ENCODE measurements at places on chromosomes 5 and 9.
A peak's percentile ranks its signal among the peaks of the same experiment; 100 is the strongest.

DNA sequence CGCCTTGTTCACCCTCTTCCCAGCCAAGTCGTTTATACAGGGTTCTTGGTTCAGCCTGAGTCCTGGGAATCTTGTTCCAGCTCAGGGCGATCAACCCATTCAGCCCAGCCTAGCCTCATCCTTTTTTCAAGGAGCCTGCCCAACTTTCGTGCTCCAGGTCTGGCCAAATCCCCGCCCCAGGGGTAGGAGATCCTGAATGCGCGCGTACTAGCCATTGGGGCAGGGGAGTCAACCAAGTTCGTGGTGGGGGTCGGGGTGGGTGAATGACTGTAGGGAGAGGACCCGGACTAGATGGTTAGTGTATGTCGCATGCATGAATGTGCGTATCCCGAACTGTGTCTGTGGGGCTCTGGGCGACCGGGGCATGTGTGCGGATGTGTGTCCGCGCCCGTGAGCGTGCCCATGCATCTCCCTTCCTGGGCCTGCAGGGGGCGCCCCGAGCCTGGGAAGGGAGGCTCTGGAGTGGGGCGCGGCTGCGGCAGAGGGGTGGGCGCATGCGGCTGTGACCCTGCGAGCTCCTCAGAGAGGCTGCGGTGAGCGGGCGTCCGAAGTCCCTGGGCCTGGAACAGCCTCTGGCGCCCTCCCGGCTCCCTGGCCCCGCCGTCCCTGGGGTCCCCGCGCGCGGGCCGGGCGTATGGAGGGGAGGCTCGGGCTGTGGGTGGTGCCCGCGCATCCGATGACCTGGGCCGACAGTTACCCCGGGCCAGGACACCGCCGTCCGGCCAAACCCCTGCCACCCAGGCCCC is 8.7 kb downstream of the CCL21 start:
- DNase-seq: peak; percentile 58

DNA sequence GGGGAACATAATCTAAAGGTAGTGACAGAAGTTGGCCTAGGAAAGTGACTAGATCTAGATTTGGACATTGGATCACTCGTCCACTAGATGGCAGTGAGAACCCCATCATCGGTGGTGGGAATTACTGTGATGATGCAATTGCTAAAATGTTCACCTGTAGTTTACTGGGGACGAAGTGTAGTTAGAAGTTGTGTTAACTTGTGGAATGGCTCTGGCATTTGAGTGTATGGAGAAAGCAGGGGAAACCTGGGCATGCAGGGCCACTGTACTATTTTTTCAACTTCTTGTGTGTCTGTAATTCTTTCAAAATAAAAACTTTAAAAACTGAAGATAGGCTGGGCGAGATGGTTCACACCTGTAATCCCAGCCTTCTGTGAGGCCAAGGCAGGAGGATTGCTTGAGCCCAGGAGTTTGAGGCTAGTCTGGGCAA is 75.5 kb downstream of the PHAX start:
- peak; percentile 44 for DNase-seq

DNA sequence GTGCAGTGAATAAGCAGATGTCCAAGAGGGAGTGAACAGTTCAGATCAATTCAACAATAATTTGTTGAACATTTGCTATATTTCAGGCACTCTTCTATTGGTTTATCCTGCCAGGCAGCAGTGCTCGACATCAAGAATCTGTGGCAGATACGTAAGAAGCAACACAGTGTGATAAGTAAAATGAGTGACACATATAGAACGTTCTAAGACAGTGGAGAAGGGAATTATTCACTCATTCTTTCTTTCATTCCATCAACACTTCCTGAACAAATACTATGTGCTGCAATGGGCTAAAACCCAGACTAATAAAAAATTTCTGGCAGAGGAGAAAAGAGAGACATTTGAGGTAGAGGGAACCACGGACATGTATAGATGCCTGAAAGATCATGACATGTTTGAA is 89.9 kb upstream of the GLIS3 start:
- DNase-seq: no peak

DNA sequence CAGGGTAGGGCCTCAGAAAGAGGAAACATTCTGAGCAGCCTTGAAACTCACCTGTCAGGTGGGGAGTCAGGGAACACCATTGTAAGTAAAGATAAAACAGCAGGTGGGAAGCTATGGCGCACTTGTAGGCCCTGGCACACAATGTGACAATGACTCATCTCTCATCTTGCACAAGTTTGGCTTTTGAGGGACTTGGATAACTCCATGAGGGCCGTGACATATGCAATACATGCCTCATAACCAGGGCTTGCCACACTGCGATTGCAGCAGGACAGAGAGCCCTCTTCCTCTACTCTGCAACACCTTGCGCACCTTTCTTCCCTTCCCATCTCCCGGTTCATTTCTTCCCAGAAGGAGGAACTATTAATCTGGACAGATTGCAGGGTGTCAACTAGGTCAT is 144.9 kb downstream of the CEP120 start:
- no peak for DNase-seq

GRCh38 chr5:17398431-17398830 is 99.6 kb upstream of the TAF11L2 start:
- DNase-seq: no peak

- DNase-seq: no peak
Measured at GRCh38 chr5:17401470-17402288, 96.4 kb upstream of the TAF11L2 start.

- DNase-seq: no peak
Measured at GRCh38 chr5:63962279-63962678, at the start of gene HTR1A. TSS of gene HTR1A (minus strand) at chr5:63962445. CDS start at chr5:63961719, 726 bp downstream.

DNA sequence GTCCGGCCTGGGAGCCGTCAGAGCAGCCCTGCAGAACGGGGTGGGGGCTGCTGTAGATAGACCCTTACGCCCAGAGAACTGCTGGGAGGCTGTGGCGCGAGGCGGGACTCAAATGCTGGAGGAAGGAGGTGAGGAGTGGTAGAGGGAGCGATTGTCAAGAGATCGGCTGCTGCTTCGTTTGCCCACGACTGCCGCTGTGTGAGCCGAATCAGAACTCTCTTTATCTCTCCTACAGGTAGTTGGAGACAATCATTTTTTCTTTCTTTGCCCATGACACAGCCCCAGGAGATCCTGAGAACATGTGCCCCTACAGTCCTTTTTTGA is 456 bp downstream of the ZNF79 start:
- DNase-seq: no peak

GRCh38 chr9:130330202-130330862 is 64.8 kb downstream of the HMCN2 start:
- DNase-seq: no peak

DNA sequence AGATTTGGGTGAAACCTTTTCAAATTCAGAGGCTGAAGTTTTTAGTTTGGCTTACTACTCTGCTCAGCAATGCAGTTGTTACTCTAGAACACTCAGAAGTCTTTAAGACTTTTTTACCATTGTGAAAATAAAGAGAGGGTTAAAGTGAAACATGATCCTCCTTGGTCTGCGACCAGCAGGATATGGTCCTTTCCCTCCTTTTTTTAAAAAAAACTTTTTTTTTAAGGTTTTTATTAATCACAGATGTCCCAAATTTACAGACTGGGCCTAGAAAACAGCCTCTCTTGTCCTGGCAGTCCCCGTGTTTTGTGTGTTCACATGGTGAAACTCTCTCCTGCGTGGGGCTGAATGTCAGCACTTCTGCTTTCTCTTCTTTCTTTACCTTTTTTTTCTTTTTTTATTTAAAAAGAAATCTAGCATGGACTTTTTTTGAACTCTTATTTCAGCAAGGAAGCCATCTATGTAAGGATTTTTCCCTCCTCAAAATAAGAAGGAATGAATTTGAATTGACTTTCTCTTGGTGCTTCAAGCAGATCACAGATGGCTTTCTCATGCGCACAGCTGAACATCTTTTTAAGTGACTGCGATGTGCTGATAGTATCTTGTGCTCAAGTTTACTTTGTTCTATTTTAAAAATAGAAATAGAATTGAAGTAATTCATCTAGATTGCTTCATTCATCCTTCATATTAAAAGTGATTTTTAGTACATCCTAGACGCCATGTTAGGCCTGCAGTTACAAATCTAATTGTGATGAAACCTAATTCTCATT is 128.7 kb upstream of the OTULINL start:
- no peak for DNase-seq

DNA sequence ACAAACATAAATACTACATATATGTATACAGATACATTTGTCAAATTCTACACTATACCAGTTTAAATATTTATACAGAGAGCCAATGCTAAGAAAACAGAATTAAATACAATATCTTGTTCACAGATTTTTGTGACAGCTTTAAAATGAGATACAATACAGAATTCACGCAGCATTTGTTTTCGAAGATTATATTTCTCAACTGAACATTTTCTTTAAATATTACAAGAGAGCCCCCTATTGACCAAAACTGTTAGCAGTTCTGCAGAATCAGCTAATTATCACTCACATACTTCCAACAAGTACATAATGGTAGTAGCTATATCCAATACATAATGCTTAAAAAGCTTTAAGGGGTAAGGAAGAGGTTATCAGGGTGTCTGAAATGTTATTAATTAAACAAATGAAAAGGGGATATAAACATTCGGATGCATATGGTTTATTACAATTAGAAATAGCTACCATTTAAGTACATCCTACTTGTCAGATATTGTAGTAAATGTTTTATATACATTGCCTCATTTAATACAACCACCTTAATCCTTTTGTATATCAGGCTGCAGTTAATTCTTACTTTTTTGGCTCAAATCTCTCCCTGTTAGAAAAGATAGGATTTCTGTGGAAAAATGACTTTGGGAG is 31.7 kb downstream of the ZDHHC21 start:
- no peak for DNase-seq

GRCh38 chr9:133513214-133514100 is 11.3 kb downstream of the MYMK start:
- no peak for DNase-seq

GRCh38 chr5:142753116-142753631 is 17.0 kb upstream of the ARHGAP26 start:
- no peak for DNase-seq

GRCh38 chr9:87216036-87216435 is 268.7 kb upstream of the GAS1 start:
- DNase-seq: no peak

DNA sequence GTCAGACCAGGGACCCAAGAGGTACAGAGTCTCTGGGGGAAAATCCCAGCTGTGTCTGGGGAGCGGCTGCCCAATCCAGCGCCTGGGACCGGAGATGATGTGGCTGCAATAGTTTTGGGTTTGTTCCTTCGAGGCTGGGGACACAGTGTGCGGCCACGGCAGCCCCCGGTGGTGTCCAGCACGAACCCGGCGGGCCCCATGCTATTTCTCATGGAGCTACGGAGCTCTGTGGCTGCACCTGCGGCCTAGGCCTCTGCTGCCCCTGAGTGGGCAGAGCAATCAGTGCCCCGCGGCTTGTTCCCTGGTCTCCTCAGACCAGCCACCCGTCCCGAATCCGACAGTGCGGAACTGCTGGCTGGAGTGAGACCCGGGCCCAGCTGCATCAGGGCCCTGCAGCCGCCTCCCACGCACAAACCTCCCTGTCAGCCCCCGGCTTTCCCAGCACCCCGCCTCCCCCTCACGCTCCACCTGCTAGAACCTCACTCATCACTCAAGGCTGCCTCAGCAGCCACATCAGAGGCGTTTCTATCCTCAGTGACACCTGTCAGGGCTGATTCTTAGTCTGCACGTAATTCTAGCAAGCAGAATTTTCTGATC is 29.0 kb downstream of the SARDH start:
- DNase-seq: peak; percentile 14

- no peak for DNase-seq
Measured at GRCh38 chr5:149740866-149741459, 10.9 kb downstream of the PPARGC1B start.

DNA sequence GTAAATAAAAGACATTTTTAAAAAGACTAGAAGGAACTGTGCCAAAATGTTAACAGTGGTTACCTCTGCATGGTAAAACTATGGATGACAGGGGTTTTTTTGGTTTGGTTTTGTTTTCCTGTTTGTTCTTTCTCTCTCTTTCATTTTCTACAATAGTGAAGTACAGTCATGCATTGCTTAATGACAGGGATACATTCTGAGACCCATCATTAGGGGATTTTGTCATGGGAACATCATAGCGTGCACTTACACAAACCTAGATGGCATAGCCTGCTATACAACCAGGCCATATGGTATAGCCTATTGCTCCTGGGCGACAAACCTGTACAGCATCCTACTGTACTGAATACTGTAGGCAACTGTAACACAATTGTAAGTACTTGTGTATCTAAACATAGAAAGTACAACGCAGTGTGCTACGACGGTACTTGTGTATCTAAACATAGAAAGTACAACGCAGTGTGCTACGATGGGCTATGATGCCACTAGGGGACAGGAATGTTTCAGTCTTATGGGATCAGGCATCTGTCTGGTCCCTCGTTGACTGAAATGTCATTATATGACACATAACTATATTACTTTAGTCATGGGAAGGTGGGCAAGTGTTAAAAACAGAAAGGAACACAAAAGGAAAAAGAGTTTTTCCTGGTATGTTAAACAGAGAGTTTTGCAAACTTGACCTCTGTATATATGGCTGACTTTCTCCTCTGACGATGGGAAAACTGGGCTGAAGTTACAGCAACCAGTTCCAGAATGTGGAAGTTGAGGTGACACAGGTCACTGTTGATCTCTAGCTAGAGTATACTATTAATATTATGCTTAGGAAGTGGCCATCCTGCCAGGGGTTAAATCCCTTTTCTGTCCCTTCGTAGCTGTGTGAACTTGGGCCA is 7.4 kb upstream of the ADAM19 start:
- DNase-seq: no peak

All from T-helper 2 cell (primary cell).